ENCODE measurements at places on chromosomes 4 and X. TPM values are rescaled to one million over a fixed set of nuclear protein-coding genes. Genes with fewer than 3 reads are reported as not detected.

GRCh38 chr4:145307763-145308430, 127.5 kb upstream of the OTUD4 start:
- no peak for DNase-seq

DNA sequence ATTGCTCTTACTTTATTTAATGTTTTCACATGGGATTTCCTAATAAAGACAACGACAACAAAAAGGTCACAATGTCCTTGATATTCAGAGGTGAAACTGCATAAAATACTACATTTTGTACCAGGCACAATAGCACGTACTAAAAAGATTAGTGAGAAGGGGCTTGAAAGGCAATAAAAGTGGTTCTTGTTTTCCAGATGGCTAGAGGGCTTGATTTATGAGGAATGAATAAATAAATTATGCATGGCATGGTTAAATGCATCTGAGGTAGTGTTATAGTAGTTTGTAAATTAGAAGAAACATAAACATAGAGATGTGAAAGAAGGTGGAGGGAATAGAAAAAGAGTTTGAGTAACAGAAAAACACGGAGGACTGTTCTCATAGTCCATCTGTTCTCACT, 123.4 kb downstream of the CLCN5 start:
- DNase-seq: no peak

Gene CHRNA9
- not detected for polyA plus RNA-seq

Gene EFHC2
- not detected for polyA plus RNA-seq

Gene DRD5
- polyA plus RNA-seq: not detected

GRCh38 chr4:24226667-24227066, 336.8 kb upstream of the PPARGC1A start:
- DNase-seq: no peak

Gene SLC34A2
- polyA plus RNA-seq: 0.53 TPM

- DNase-seq: no peak
Observed at GRCh38 chrX:48826876-48827653, 752 bp downstream of the ERAS start.

DNA sequence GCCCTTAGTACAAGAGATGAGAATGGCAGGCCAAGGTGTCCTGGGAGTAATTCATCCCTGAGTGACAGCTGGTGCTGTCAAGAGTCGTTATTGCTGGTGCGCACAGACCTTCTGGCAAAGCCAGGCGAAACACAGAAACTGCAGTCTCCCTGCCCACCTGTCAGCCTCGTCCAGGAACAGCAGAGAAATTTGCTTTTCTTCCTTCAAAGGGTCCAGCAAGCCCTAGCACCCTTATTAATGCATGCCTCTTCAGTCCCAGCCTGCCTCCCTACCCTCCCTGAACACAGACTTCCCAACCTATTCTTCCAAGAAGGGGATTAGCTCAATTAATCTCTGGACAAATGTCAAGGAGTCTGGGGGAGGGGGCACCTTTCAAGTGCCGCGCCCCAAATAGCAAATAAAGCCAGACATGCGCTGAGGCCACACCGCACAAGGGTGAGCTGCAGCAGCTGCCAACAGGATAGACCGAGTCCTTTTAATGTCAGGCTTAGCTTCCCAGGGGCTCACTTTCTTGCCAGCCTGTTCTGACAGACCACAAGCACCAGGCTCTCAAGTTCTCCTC, 250.7 kb upstream of the RASGEF1B start:
- no peak for DNase-seq

Gene PAQR3
- polyA plus RNA-seq: 2.8 TPM

Gene ACSL1
- 1,052 TPM for polyA plus RNA-seq

Gene COX7B2
- polyA plus RNA-seq: not detected

- DNase-seq: no peak
Observed at GRCh38 chrX:8043121-8043520, 115.9 kb upstream of the PNPLA4 start.

DNA sequence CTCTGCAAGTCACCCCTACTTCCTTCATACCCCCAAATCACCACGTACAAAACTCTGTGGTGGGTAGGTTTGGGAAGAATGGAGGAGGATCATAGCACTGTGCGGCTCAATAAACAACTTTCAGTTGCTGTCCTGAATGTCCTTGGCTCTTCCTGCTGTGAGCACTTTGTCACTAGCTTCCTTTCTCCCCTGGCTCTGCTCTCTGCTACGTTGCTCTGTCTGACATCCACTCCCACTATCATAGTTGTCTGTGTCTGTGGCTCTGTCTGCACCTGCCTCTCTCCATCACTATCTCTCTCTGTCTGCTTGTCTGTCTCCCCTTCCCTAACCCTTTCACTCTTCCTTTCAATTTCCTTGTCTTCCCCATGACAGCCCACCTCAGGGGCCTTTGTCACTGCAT, 21.2 kb upstream of the SMPX start:
- no peak for DNase-seq

Gene GAGE12J
- not detected for polyA plus RNA-seq

Gene DNAAF6
- not detected for polyA plus RNA-seq

DNA sequence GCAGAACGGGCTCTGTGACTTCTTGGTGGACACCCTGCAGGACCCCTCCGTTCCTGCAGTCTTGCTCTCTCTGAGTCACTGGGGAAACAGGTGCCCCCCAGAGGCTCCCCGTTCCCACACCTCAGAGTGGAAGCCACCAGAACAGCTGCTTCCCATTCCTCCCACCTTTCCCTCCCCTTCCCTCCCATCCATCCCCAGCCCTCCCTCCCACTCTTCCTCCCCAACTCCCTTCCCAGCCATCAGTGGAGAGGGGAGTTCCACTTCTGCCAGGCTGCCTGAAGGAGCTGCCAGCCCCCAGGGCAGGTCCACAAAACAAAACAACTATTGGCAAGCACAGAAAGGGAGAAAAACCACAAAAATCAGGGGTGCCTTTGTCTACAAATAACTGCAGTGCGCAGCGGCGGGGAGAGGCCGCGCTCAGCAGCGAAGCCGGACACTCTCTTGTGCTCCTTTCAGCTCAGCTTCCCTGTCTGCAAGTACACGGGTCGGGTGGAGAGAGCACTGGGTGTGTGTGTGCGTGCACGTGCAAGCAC, 8.1 kb downstream of the SSR4 start:
- no peak for DNase-seq

Gene NMU
- not detected for polyA plus RNA-seq

Gene PRKG2
- polyA plus RNA-seq: 0.03 TPM

DNA sequence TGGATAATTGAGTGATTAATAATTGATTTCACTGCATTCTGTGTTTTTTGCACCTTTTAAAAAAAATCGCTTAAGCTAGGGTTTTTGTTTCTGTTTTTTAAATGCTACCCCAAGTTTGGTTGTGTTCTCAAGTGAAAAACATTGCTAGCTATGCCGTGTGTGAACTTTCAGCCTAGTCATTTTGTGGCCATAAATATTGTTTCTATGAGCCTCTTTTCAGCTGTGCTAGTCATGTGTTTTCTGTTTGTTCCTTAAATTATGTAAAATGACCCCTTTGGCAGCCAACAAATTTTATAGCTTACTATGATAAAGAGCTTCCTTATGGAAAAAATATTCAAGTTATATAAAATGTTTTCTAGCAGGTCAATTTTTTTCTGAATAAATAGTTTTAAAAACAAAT, 59.1 kb downstream of the GALNT7 start:
- DNase-seq: no peak

Gene RAB39B
- not detected for polyA plus RNA-seq

Gene ERCC6L
- 0.17 TPM for polyA plus RNA-seq

DNA sequence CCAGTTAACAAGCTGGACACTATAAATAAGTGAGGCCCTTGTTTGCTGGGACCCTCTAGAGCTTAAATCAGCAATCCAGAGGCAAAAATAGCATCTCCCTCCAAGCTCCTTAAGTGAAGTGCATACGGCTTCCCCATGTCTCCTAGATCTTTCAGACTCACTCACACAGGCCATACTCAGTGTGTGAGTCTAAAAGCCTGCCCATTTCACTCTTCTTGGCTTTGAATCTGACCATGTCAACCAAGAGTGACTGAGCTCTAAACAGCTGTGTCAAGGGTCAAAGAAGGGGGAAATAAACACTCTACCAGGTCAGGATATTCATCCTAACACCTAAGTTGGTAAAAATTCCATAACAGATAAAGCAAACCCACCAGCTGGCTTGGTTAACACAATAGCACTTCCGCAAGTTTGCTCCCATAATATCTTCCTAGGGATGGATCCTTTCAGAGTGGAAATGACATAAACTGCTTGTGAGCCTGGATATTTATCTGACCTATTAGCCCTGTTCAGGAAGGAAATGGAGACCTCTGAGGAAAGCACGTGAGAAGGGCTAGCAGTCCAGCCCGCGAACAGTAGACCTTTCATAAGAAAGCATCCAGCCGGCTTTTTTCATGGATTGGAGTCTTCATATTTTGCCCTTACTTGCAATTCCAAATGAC, 65.6 kb downstream of the MID1 start:
- DNase-seq: no peak

DNA sequence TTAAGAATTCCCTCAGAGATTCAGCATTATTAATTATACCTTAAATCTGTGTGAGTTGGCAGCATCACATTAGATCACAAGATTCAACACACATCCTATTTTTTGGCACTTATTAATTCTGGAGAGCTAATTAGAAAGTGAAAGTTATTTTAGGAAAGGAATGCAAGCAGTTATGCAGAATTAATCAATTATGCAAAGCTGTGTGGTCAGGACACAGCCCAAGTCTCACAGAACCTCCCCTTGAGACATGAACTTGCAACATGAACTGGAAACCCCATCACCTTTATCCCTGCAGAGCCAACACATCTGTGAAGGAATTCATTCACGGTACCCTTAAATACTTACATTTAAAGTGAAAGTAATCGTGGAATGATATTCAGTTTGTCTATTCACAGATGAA, 80.5 kb downstream of the TSPAN5 start:
- no peak for DNase-seq

Gene SMR3B
- polyA plus RNA-seq: not detected

Gene PLP1
- polyA plus RNA-seq: 0.24 TPM

- no peak for DNase-seq
Observed at GRCh38 chr4:169661761-169662160, 41.4 kb downstream of the CLCN3 start.

Gene GPRIN3
- 0.25 TPM for polyA plus RNA-seq

Gene GLOD5
- polyA plus RNA-seq: 3.4 TPM
